ENCODE measurements at places on chromosomes 2 and 18.

GRCh38 chr18:68797871-68798270 is at the start of gene CCDC102B:
CCDC102B (plus strand) TSS chr18:68798080; CDS start chr18:68836764, 38,684 bp downstream.
- DNase-seq, result no peak

GRCh38 chr2:137118140-137118539 is 352.8 kb downstream of the THSD7B start:
- DNase-seq, result no peak

DNA sequence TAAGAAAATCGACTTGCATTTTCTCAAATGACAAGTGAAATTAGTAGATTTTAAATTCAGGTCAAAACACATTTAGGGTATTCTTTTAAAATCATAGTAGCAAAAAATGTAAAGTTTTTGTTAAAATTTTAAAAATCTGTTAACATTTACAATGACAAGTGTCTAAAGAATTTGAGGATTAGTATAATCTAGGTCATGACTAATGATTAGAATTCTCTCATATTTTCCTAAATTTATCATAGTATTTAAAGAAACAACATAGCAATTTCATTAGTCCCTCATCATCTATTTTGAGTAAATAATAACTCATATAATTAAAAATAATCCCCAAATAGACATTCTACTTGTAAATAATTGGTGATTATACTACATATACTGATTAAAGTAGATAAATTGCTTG is 23.6 kb downstream of the THUMPD2 start:
- DNase-seq, result no peak

GRCh38 chr2:11227595-11227994 is 72.3 kb downstream of the SLC66A3 start:
- DNase-seq, result no peak

GRCh38 chr2:96528006-96528699 is 8.4 kb upstream of the ARID5A start:
- no peak for DNase-seq

- DNase-seq, result no peak
These were observed 91.0 kb downstream of the CTIF start for GRCh38 chr18:48629730-48630324.

- DNase-seq, result peak; percentile 45
These were observed 25.2 kb downstream of the CAB39 start for GRCh38 chr2:230737791-230738226.

DNA sequence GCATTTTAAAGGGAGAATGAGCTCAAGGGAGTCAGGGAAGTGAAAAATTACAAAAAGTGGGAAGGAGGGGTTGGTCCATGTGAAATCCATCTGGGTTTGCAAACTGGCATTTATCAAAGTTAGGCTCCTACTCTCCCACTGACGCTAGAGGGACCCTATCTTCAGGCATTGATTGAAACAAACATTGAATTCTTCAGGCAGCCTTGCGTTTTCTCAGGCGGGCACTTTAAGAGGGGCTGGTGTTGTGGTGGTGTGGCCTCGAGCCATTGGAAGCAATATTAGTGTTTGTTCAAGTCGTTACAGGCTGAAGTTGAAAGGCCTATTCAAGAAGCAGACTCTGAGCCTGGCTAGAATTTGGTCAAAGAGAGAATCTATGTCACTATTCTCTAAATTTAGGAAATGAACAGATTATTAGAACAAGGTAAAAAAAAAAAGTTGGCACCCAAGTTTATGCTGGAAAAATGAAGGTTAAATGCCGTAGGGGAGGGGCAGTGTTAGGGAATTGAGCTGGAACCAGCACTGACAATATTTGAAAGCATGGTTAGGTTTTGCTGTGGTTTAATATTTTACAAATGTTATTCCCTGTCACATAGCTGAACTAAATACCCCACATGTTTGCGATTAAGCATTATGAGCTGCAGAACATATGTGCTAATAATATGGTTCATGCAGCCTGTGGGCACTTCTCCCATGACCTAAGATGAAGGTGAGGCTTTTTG is 36.8 kb downstream of the STON1 start:
- no peak for DNase-seq

GRCh38 chr18:37534627-37535026 is 31.0 kb downstream of the CELF4 start:
- no peak for DNase-seq

GRCh38 chr2:190843890-190844699 is 36.5 kb upstream of the GLS start:
- DNase-seq, result no peak

All from Caco-2 (cell line).